ENCODE measurements at places on chromosomes 4 and X. TPM values are rescaled to one million over a fixed set of nuclear protein-coding genes. Genes with fewer than 3 reads are reported as not detected.

KLHL4 gene
- total RNA-seq: 2.5 TPM

CASP3 gene
- 57.3 TPM for total RNA-seq

MOB1B gene
- total RNA-seq: 5.0 TPM

FRAS1 gene
- total RNA-seq: 1.9 TPM

MAGEA8 gene
- not detected for total RNA-seq

DEFB131A gene
- not detected for total RNA-seq

GRCh38 chr4:156660465-156660864 lies 311.1 kb downstream of the PDGFC start:
- DNase-seq: no peak

GRCh38 chr4:75895744-75896314 lies 6.4 kb downstream of the PPEF2 start:
- DNase-seq: peak; percentile 5

- no peak for DNase-seq
Measured at GRCh38 chrX:96689991-96690390, 5.3 kb downstream of the DIAPH2 start.

DNA sequence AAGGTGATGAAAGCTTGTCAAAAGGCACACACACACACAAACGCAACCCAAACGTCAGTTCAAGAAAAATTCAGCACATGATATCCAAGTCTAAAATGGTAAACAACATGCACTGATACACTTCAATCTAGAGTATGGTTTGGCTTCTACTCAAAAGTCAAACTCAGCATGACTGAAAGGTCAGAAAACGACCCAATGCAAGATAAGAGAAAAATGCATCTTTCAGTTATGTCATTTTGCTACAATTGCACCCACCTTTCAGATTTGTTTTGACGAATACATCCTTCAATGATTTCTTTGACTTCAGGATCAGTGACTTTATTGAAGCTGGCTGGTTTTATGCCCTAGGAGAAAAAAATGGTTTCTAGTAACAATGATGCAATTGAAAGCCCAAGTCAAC lies 56.3 kb downstream of the WNK3 start:
- no peak for DNase-seq

- DNase-seq: no peak
Measured at GRCh38 chr4:158538911-158539310, 17.2 kb downstream of the RXFP1 start.

- DNase-seq: no peak
Measured at GRCh38 chr4:54940996-54941865, 184.2 kb downstream of the KDR start.

- no peak for DNase-seq
Measured at GRCh38 chr4:1584498-1584897, 99.6 kb downstream of the FAM53A start.

DNA sequence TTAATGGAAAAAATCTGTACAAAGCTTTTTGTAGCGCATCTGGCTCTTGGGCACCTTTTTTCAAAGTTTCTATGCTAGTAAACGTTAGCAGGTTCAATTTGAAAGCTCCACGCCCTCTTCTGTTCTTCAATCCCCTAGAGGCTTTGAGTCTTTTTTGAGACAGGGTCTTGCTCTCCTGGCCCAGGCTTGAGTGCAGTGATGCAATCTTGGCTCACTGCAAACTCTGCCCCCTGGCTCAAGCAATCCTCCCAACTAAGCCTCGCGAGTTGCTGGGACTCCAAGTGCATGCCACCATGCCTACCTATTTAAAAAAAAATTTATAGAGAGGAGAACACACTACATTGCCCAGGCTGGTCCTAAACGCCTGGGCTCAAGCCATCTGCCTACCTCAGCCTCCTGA lies 9.2 kb downstream of the RXFP1 start:
- DNase-seq: no peak

GRCh38 chr4:1285790-1286553 lies 3.7 kb upstream of the MAEA start:
- peak; percentile 20 for DNase-seq

DNA sequence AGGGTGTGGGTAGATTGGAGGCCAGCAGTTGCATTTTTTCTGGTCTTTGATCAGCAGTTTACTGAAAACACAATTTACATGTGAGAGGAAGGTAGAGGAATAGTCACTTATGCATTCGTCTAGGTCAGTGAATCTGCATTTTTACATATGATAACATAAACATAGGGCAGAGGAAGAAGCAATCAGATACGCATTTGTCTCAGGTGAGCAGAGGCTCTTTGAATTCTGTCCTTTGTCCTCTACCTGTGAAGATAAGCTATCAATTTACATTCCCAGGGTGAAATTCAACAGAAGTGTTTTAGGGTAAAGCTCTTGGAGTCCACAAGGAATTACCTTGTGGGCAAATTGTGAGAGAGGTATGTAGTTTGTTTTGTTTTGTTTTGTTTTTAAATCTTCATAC lies 306.5 kb downstream of the MAGEB5 start:
- no peak for DNase-seq

GRCh38 chrX:134886002-134886596 lies 104.7 kb upstream of the SMIM10 start:
- DNase-seq: peak; percentile 1

DNA sequence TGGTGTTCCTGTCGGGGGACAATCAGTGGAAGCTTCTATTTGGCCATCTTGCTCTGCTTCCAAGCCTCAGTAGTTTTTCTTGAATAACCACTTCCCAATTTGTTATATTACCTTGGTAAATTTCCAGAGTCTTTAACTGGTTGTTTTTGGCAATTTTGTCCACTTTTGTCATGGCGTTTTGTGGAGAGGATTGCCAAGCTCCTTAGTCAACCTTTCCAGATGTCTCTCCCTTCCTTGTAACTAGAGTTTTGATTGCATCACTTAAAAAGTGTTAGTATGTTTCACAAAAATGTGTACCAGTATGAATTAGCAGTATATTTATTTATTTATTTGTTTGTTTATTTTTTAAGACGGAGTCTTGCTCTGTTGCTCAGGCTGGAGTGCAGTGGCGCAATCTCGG lies 15.8 kb upstream of the UXT start:
- DNase-seq: no peak

DNA sequence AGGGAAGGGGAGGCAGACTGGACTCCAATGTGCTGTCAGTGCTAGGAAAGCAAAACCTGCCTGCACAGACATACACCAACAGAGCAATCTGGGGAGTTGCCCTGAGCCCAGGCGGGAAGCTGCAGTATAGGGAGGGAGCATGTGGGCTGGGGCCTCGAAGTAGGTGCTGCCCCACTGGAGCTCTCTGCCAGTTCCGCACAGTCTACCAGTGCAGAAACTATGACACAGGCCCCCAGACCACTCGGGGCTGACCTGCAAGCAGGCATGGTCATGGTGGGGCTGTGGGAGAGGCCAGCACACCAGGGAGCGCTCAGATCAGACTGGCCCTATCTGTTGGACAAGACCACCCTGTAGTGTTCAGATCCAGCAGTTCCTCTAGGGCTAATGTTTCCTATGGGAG lies 344.1 kb upstream of the TRAM1L1 start:
- no peak for DNase-seq

DNA sequence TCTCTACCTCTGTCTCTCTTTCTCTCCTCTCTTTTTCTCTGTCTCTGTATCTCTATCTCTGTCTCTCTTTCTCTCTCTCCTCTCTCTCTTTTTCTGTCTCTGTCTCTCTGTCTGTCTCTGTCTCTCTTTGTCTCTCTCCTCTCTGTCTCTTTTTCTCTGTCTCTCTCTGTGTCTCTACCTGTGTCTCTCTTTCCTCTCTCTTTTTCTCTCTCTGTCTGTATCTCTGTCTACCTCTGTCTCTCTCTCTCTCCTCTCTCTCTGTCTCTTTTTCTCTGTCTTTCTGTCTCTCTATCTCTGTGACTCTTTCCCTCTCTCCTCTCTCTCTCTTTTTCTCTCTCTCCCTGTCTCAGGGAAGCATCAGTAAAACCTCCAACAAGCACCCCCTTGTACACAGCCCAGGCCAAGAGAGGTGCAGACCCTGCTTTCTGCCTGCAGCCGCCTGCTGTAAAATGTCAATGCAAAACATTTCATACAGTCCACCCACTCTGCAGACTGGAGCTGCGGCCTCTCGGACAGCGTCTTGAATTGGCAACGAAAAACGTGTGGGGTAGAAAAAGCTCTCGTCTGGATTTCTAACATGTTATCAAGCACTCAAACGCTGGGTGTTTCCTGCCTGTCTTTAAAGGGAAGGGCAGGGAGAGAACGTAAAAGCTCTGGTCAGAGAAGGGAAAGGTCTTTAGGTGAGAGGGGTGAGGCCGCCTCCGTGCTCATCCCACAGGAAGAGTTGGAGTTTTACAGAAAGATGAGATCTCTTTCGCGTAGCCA lies 3.7 kb upstream of the SHOX start:
- DNase-seq: no peak

DNA sequence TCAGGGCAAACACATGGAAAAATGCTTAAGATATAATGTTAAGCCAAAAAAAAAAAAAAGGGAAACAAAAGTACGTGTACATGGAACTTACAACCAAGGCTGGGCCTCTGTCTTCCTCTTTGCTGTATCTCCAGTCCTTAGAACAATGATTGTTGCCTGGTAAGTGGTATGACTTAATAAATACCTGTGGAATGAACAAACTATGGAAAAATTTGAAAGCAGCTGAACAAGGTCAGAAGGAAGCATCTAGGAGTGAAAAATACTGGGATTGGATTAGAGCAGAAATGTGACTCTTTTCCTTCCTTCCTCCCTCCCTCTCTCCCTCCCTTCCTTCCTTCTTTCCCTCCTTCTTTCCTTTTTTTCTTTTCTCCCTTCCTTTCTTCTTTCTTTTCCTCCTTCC lies 54.2 kb upstream of the SMIM10 start:
- peak; percentile 17 for DNase-seq

DNA sequence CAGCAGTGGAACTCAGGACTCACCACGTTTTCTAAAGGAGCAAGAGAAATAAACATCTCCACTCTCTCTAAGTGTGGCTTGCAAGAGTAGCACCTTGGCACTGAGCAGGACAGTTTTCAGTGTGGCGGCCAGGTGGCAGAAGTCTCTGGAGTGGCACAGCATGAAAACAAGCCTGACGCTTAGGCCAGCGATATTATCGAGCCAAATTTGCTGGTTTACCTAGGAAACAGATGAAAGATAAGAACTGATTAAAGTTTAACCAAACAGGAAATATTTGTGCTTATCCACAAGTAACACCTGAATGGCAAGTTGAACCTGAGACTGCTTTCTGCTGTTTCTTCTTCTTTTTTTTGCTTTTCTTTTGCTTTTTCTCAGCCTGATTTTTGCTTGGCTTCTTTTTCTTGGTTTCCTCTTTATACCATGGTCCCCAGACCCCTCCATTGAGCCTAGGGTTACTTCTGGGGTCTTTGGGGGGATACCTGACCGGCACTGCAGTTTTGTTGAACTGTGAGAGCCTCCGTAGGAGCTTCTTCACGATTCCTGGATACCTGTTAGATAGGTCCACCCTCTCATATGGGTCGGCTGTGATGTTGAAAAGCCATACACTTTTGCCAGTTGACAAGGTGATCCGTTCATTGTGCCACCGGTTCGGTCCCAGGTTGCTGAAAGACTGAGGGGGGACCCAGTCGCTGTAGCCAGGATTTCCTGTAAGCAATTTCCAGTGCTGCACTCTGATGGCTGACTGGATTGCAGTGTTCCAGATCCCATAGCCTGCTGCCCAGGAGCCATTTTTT lies 77.3 kb downstream of the ARSJ start:
- no peak for DNase-seq

DNA sequence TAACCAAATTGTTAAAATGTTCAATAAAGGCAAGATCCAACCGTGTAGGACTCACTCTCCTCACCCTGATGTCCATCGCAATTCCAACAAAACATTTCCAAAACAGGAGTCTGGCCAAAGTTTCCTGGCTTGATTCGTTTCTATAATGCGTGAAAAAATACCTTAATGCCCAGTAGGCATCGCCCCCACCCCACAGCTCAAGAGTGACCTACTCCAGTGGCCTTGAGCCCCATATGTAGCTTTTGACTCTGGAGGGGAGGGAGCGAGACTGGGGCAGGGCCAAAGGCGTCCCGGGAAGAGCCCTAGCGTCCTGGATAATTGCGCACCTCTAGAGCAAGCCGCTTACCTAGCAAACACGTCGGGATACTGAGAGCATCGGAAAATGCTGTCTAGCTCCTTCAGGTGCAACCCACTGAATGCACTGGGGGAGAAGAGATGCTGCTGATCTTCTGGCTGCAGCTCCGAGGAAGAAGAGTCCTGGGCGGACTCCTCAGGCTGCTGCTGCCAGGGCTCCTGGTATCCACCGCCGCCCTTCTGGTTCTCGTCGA lies 55.6 kb upstream of the NKAP start:
- DNase-seq: no peak

DNA sequence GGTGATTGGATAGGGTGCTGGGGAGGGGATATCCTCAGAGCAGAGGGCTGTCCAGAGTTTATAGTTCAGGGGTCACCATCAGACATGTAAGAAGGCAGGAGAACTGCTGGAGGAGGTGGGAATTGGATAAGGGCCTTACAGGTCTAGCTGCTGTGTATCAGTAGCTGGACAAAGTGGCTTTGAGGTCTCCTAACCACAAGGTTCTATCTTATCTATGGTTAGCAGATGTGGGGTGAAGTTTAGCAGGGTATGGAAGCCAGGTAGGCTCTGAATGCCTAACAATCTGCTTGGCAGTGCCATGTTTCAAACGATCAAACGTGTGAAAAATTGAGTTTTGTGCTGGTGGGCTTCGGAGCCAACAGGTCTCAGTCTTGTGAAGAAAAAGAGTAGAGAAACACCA lies 32.1 kb upstream of the MAGEA8 start:
- no peak for DNase-seq

Measured in Daoy (cell line).